ENCODE measurements at places on chromosomes 6 and 20. TPM values are rescaled to one million over a fixed set of nuclear protein-coding genes. Genes with fewer than 3 reads are reported as not detected.

The SLC17A4 gene
- not detected for total RNA-seq

The LY86 gene
- 5.5 TPM for total RNA-seq

The ATP9A gene
- 390 TPM for total RNA-seq

The RAET1E gene
- not detected for total RNA-seq

The SULF2 gene
- 52.6 TPM for total RNA-seq

The NR2E1 gene
- total RNA-seq, result 11.1 TPM

The SDCBP2 gene
- total RNA-seq, result 10.4 TPM

The OR2B6 gene
- not detected for total RNA-seq

The LYRM4 gene
- 9.9 TPM for total RNA-seq

Measured in diencephalon (tissue), 1 donor.